Right atrium auricular region (tissue), 2 donors: ENCODE measurements at places on chromosomes 3 and 15. TPM values are rescaled to one million over a fixed set of nuclear protein-coding genes. Genes with fewer than 3 reads are reported as not detected.

DNA sequence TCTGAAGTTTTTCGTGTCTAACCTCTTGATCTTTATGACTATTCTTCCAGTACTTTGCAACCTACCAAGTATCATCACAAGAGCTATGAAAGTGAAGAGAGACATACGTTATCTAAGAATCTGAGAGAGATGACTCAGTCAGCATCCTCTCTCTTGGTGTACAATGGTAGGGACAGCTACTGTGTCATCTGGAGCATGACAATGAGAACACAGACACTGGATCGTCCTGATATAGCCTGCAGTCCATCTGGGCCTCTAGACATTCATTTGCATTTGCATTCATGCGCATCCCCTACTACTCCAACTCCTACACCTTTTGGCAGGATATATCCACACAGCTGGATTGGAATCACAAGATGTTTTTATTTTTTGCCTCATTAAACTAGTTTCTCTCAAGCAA, 115.2 kb downstream of the PEX5L start:
- DNase-seq: no peak

The TF gene
- not detected for total RNA-seq

DNA sequence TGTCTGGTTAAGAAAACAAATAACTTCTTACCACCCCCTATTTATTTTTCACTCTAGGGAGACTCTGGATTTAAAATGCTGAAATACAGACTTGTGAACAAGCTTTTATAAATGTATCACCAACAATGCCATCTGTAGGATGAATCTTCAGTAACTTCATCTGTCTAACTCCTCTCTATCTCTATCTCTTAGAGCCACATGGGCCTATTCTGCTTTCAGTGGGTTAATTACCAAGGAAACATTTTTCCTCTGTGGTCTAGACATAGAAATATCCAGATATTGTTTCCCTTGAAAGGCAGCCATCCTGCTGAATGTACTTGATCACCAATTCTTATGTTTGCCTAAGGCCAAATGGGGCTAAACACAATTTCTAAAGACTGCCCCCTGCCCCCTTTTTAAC, 167.6 kb upstream of the COL8A1 start:
- DNase-seq: no peak

The HGD gene
- total RNA-seq: 0.41 TPM

DNA sequence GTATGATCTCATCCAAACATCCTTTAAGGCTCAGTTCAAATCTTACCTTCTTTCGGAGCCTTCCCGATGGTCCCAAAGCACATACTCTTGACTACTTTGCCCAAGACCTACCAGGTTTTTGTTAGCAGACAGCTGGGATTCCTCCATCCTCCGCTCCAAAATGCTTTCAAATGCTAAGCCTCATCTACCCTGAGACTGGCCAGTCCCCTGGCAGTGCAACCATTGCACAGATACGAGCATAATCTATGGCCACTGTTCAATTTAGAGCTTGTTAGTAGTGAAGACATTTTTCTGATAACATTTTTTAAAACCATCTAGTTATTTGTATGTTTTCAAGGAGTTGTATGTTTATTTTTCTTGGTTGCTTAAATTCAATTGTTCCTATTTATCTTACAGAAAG, 264.4 kb upstream of the NR2F2 start:
- no peak for DNase-seq

The SUSD5 gene
- 1.7 TPM for total RNA-seq

DNA sequence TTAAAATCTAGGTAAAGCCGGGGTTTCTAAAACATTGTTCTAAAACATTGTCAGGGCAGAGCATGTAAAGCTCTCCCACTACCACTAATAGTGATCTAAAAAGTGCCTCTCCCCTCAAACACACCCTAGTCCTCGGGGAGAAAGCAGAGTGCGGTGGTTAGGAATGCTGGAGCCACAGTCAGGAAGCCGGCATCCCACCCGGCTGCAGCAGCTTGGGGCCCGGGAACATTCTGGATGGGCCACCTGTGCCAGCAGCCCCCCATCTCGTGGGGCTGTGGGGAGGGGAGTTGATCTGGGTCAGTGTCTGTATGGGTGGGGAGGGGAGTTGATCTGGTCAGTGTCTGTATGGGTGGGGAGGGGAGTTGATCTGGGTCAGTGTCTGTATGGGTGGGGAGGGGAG, 176.9 kb downstream of the APBA2 start:
- no peak for DNase-seq

DNA sequence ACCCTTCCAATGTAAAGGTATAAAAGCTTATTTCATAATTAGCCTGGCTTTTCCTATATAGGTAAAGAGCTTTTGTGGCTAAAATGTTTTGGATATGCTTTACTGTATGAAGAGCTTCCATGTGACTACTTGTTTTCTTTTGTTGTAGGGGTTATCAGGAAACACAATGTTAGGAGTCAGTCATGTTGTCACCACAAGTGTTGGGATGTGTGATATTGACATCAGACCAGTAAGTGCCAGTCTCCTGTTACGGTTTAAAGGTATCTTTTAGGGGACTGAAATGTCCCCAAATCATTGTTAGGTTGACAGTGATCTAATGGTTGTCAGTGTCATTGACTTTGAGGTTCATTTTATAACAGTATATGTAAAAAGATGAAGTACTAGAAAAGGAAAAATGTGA, 18.3 kb downstream of the ACTL6A start:
- no peak for DNase-seq
